ENCODE measurements at places on chromosomes 6 and 20.

GRCh38 chr6:155183095-155183494 lies 80.7 kb upstream of the CLDN20 start:
- DNase-seq, result no peak

DNA sequence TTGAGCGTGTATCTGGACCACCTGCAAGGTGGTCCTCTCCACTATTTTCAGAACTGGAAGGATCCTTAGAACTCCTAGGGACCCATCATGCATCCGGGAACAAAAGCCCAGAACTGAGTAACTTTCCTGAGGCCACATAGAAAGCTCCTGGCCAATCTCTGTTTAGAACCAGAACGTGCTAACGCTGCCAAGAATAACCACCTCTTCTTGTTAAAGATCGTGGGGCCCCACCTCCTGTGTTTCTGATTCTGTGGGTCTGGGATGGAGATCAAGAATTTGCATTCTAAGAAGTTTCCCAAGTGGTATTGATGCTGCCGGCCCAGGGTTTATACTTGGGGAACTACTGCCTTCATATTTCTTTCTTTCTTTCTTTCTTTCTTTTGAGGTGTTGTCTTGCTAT lies 13.3 kb downstream of the CD40 start:
- DNase-seq, result no peak

DNA sequence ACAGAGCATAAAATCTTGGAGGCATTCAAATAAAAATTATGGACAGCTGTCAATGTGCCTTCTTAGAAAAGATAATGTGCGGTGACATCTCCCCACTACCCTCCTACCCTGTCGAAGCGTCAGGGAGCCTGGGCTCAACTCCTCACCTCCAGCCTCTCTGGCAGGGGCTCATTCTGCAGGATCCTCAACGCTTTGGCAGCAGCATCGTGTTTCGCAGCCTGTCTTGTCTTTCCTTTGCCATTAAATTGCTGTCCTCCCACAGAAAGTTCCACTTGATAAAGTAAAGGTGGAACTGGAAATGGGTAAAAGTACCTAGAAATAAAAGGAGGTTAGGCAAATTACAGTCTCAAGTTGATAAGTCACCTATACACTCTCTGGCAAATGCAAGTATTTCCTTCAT lies 36.7 kb downstream of the STAU1 start:
- DNase-seq, result no peak

DNA sequence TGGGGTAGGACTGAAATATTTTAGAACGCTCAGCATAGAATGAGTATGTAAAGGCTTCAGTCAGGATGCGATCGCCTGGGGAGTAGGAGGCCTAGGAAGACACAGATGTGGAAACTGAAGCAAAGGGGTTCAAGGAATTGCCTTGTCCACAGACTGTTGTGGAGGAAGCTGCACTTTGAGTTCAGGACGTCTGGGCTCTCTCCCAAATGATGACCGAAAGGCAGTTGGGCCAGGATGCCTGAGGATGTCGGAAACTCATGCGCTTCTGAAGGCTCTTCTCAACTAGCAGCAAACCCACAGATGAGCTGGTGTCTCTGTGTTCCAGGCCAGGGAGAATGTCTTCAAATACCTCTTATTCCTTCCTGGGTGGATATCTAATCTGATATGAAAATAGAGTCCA lies 146.2 kb upstream of the SULF2 start:
- no peak for DNase-seq

DNA sequence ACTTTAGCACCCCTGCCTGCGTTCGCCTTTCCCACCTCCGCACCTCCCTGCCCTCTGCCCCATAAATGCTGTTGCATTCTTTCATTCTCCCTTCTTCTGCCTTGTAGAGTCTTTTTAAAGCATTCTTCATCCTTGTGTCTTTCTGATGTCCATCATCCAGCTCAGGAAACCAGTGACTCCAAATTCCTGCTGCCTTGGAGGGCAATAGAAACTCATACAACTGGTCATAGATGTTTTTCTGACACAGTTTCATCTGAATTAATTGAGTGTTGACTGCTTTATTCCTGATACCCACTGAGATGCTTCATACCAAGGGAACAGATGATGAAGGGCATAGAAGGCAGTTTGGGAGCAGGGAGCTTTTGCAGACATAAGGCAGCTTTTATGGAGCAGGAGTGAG lies 19.6 kb downstream of the PLEKHG1 start:
- DNase-seq, result no peak

GRCh38 chr6:150910561-150910960 lies 45.1 kb downstream of the MTHFD1L start:
- DNase-seq, result no peak
